ENCODE measurements at places on chromosomes 7 and 10.

- no peak for DNase-seq
These were observed 103.3 kb downstream of the BBS9 start for GRCh38 chr7:33232632-33233145.

GRCh38 chr7:33107136-33108066, 1.8 kb downstream of the RP9 start:
- no peak for DNase-seq

DNA sequence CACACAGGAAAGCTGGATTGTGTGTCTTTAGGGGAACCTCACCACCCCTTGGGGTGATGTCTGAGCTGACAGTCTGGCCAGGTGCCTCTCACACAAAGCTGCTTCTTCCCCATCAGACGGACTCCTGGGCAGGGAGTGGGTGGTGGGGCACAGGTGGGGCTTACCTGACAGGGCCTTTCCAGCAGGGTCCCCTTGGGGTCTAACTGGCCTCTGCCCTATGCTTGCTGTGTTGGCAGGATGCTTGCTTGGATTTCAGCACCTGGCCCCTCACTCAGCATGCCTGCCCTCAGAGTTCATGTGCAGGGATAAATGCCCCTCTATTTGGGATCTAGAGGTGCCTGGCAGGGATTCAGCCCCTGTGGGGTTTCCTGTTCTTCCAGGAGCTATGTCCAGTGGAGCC, 496.9 kb upstream of the ZMIZ1 start:
- DNase-seq: no peak

DNA sequence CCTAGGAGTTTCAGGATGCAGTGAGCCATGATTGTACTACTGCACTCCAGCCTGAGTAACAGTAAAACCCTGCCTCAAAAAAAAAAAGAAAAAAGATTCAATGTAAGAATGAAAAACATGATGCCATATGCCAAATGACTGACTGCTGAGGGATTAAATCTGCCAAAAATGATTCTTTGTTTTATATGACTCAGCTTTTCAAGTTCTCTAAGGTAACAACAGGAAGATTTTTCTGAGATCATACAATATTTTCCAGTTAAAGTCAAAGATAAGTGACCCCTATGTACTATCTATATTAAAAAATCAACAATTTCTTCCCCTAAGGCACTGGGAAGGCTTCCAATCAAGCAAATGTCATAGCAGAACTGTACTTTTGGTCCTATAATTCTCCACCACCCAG, 271.2 kb upstream of the IMMP2L start:
- DNase-seq: no peak

GRCh38 chr10:58734664-58735063, 222.0 kb downstream of the BICC1 start:
- no peak for DNase-seq

- DNase-seq: no peak
These were observed 76.0 kb downstream of the CALD1 start for GRCh38 chr7:134855442-134855841.

DNA sequence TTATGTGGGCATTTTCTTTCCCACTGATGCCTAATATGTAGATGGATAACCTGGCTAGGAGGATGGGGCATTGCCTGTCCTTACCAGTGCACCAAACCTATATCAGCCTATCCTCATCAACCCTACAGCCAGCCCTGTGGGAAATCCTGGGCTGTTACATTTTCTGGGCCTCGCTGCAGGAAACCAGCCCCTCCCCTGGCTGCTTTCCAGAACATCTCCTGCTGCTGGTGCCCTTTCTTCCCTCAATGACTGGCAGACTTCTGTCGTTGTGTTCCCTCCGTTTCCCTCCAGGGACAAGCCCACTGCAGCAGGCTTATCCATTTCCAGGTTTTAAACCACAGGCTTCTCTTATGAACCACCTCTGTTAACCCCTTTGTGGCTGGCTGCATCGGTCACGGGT, 486.1 kb upstream of the COBL start:
- no peak for DNase-seq

DNA sequence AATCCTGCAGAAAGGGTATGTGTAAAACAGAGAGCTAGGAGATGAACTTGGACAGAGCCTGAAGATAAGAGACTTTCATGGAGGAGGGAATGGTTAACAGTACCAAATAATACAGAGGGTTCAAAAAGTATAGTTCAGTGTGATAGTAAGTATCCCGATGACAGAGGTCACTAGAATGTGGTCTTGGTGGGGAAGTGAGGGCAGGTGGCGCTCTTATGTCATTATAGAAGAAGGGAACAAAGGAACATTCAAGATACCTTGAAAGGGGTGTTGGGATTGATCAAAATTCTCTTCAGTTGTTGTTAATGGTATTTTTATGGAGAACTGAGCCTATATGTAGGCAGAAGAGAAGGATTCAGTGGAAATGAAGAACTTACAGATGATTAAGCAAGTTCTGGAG, 312.5 kb downstream of the SUGCT start:
- DNase-seq: no peak

DNA sequence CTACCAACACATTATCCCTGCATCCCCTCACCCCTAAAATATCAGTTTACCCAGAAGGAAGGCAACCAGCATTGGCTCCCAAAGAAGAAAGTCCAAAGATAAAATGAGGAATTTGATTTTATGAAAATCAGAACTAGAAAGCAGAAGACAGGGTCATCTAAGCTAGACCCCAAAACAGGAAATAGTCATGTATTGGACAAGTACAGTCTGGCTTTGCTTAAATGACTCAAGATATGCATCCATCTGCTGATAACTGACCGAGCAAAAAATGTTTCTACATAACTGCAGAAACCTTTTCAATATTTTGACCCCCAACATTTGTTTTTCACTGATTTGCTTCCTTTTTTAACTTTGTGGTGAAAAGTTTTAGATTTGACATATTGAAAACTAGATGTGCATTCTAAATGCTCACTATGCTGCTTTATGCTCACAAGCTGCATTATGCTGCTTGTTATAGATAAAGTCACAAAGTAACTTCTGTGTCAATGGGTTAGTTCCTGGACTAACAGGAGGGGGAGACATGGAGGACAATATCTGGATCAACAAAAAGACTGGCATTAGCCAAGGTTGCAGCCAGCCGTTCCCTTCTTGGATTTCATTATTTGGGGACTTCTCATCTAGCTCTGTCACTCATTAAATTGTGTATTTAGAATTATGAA, 227.0 kb downstream of the INHBA start:
- no peak for DNase-seq

GRCh38 chr7:22563621-22564241, 63.7 kb upstream of the STEAP1B start:
- DNase-seq: no peak

GRCh38 chr7:140229591-140230515, 53.1 kb upstream of the KDM7A start:
- DNase-seq: no peak

- no peak for DNase-seq
These were observed 172.3 kb downstream of the MDFIC start for GRCh38 chr7:115094163-115094562.

DNA sequence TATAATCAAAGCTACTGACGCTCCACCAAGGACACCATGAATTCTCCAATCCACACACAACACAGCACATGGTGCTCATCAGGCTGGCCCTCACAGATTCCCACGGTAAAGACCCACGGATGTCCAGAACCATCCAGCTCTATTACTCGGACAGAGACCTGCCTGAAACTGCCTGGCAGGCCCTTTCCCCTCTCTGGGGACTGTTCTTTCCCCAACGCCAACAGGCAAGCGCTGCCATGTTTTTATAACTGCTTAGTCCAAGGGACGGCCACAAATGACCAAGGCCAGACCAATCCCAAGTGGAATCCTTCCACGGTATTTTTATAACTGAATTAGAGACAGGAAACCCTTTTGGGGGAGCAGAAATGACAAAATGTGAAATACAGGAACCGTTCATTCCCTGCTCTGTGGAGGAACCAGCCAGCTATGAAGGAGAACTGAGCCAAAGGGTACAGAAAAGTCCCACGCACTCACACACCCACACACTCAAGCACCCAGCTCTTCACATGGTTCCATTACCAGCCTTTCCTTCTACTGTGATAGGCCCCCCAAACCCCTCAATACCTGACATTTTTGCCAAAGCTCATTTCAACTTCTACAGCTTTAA, 4.1 kb downstream of the PIP4K2A start:
- peak; percentile 63 for DNase-seq
